ENCODE measurements at places on chromosomes 3 and 15.

DNA sequence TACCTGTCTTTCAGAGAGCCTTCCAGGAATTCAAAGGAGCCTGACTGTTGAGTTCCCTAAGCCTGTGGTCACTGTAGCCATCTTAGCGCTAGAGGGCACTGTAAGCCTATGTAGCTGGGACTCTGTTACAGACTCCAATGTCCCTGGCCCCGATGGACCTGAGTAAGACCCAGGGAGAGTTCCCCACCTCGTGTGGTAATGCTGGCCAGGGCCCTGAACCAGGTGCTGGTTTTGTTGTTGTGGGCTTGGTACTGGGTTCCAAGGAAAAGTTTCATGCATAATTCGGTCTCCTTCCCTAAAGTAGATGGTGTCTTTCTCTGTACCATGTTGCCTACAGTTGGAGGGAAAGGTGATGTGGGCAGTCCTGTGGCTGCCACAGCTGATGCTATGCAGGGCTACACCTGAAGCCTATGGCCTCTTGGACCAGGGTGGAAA, 32.4 kb downstream of the CDAN1 start:
- peak; percentile 72 for DNase-seq

DNA sequence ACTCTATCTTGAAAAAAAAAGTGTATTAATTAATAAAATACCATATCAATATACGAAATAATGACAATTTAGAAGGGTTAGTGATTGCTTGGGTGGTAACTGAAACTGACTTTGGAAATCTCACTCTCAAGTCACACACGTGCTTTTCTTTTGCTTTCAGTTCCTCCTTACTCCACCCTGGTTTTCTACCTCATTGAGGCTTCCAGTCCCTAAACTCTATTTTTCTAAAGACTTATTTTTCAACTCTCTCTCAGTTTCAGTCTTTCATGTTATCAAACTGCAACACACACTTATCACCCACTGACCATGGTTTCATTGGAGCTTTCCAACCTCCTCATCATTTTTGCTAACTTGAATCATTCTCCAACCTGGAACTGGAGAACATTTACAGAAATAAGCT, 23.5 kb downstream of the IL12A start:
- DNase-seq: no peak

DNA sequence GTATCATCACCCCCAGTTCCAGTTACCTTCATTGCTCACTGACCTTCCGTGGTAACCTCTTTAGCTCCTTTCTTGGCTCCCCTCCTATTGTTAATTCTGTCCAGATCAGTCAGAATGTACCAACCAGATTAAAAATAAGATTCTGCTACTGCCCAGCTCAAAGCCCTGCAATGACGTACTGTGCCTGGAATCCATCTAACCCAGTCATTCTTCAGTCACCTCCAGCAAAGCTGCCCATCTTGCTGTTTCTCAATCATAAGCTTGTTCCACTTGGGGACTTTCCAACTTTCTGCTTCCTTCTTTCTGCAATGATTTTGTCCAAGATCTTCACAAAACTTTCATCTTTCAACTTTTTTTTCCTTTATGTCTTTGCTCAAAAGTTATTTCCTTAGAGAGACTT, 512.0 kb upstream of the ZNF385D start:
- DNase-seq: no peak

DNA sequence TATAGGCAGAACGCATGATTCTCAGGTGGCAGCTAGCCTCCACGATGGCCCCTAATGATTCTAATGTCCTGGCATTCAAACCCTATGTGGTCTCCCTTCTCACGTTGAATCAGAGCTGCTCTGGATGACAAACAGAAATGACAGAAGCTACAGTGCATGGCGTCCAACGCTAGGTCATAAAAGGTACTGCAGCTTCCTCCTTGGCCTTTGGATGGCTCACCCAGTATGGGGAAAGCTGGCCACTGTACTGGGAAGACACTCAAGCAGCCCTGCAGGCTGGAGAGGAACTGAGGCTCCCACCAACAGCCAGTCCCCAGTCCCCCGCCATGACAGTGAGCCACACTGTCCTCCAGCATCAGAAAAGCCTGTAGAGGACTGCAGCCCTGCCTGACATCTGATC, 286.3 kb downstream of the FAM43A start:
- DNase-seq: no peak

DNA sequence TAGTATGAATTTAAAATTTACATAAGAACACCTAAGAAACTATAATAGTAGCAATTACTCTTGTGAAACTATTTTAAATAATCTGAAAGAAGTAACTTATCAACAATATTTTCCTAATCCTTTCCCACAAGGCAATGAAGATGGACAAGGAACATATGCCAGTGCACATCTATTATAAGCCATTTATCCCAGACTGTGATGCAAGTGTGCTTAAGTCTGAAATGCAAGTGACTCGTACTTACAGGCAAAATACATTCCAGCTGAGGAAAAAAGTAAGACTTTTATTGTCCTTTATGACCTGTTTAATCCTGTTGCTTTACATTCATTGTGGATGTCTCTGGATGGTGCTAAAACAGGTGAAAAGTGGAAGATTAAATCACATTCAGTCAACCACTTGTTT, 709.4 kb downstream of the ZNF385D start:
- DNase-seq: no peak

DNA sequence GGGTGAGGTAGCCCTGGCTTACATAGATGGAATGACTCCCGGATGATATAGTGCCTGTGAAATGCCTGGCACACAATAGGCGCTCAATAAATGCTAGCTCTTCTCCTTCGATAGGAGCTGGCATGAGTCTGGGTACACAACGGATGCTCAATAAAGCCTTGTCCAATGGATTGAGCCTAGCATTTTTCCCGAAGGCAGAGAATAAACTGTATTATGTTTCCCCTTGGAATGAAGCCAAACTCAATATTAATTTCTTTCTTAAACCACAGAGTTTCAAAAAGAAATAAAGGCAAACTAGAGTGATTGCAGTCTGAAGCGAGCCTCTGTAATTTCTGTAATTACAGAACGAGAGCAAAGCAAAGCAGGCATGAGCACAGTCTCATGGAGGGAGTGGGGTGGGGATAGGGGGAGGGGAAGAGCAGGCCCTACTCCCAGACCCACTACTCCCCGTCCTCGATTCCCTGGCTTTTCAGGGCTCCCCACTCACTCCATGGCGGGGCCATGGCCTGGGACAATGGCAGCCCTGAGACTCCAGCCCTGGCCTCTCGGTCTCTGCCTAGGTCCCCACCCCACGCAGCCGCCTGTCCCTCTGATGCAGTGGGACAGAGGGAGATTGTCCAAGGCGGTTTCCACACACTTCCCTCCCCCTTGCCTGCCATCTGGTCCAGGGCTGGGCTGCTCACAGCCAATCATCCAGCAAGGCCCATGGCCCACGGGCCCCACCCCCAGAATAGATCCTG, 18.0 kb downstream of the SLC6A1 start:
- no peak for DNase-seq

GRCh38 chr15:68330416-68330815, 52.9 kb downstream of the FEM1B start:
- DNase-seq: no peak

- DNase-seq: no peak
These were observed 958.8 kb downstream of the IGSF11 start for GRCh38 chr3:118075873-118076272.

DNA sequence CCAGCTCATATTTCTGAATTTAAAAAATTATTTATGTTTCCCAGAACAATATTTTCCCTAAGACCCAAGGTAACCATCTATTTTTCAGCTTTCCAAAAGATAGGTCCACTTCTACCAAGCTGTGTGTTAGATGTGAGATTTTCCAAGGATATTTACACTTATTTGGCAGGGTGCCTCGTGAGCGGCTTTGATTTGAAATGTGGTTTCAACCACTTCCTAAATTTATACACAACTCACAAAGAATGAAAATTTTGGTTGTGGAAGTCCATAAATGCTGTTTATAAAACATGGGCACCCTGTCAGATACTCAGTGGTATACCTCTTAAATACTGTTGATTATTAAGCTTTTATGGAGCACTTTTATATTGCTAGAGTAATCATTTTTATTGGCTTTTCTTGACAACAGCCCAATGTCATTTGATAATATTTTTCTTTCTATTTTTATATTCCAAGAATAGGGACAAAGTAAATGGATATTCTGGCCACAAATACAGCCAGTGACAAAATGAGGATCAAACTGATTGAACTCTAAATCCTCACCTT, 57.6 kb downstream of the GAP43 start:
- DNase-seq: no peak

DNA sequence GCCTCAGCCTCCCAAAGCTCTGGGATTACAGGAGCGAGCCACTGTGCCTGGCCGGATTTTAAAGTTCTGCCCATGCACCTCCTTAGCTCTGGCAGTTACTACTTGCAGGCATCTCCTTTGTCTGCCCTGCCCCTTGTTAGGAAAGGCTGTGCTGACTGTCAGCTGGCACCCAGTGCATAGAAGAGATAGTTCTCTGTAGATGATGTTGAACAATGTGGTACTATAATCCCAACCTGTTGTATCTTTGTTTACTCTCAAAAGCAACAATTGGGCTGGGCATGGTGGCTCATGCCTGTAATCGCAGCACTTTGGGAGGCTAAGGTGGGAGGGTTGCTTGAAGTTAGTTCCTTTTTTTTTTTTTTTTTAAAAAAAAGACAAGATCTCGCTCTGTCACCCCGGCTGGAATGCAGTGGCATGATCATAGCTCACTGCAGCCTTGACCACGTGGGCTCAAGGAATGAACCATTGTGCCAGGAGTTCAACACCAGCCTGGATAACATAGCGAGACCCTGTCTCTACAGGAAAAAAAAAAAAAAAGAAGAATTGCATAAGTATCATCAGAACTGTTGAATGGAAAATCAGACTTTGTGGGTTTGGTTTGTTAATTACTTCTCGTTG, 30.6 kb downstream of the FLNB start:
- no peak for DNase-seq

- DNase-seq: no peak
These were observed 10.1 kb downstream of the GOLIM4 start for GRCh38 chr3:168085491-168086119.

DNA sequence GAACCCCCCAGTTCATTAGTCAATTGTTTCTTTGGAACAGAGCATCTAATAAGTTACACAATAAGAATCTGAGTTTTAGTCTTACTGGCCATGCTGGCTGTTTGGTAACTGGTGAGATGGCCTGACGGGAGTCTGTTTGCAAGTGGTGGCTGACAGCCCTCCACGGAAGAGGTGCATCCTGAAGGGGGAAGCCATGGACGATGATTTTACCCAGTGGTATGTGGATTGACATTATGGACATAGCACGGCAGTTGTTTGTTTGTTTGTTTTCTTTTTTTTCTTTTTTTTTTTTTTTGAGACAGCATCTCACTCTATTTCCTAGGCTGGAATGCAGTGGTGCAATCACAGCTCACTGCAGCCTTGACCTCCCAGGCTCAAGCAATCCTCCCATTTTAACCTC, 156.0 kb downstream of the RPLP1 start:
- no peak for DNase-seq

GRCh38 chr3:126035362-126036050, 48.4 kb downstream of the SLC41A3 start:
- DNase-seq: no peak

- peak; percentile 70 for DNase-seq
These were observed 595 bp downstream of the PDCD7 start for GRCh38 chr15:65132878-65133547.

DNA sequence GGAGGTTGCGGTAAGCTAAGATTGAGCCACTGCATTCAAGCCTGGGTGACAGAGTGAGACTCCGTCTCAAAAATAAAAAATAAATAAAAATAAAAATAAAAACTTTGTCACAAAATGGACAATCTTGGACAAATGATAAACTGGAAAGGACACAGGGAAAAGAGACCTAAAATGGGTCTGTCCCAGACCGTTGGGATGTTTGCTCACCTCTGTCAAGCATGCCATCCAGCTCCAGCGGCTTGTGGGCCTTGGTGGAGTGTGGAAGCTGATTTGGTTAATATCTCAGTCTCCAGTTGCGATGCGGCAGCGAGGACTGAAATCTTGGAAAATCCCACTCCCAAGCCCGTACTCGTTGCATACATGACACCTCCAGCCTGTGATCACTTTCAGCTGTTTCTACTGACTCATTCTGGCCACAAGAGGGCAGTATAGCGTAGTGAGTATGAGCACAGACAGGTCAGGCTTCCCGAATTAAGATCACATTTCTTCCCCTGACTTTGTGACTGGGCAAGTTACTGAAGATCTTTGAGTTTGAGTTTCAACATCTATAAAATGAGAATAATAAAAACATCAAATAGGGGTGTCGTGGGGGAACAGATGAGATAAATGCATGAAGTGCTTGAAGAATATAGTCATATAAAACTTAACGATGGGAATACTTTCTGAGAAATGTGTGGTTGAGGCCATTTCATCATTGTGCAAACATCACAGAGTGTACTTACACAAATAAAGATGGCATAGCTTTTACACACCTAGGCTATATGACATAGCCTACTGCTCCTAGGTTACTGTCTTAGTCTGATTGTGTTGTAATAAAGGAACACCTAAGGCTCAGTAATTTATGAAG, 19.6 kb upstream of the MOBP start:
- DNase-seq: peak; percentile 74

GRCh38 chr15:22786868-22787698, 639 bp downstream of the NIPA1 start:
- DNase-seq: no peak

- DNase-seq: no peak
These were observed 57.2 kb upstream of the SMAD6 start for GRCh38 chr15:66644869-66645268.

- no peak for DNase-seq
These were observed 293.1 kb upstream of the CHRM5 start for GRCh38 chr15:33675246-33675645.

GRCh38 chr3:76756577-76756976, 283.3 kb upstream of the ROBO2 start:
- DNase-seq: no peak

GRCh38 chr3:38528457-38528856, 32.3 kb downstream of the EXOG start:
- DNase-seq: no peak

GRCh38 chr3:145058483-145058882, 1086.9 kb downstream of the DIPK2A start:
- DNase-seq: no peak

DNA sequence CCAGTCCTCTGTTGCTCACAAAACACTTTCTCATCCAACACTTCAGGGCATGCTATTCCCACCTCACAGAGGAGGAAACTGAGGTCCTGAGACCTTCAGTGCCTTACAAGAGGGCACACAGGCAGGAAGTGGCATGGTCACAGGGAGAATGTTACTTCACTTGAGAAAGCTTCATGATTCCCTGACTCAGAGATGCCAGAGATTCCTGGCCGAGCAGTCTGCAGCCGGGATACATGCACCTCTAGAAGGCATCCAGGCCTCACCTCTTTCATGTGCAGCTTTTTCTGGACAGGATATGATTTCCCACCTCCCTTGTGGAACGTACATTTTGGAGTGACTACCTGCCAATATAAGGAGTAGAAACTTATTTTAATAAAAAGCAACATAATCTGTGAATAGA, 2.8 kb upstream of the SST start:
- DNase-seq: no peak

DNA sequence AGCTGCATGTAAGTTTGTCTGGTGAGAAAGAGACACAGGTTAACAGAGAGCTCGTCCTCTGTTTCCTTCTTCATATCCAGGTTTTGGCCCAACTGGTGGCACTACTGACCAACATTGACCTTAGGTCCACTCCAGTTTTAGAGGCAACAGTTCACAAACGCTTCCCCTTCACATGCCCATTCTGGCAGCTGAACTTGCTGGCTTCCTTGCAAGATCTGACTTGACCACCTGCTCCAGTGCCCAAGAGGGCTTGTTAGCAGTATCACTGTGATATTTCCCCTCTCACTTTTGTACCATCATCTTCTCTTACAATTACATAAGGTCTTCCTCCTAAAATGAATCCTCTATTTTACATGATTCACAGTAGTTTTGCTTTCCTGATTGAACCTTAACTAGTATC, 71.3 kb downstream of the CNTN6 start:
- no peak for DNase-seq

- DNase-seq: no peak
These were observed 442.6 kb upstream of the THRB start for GRCh38 chr3:24937228-24937627.

Data from stimulated activated effector memory CD8-positive, alpha-beta T cell treated with anti-CD3 and anti-CD28 coated beads, Interleukin-12 subunit alpha, Interleukin-12 subunit beta, amount 100 ng/mL, for 72 hours (primary cell).